ENCODE measurements at places on chromosomes 7 and 10.

DNA sequence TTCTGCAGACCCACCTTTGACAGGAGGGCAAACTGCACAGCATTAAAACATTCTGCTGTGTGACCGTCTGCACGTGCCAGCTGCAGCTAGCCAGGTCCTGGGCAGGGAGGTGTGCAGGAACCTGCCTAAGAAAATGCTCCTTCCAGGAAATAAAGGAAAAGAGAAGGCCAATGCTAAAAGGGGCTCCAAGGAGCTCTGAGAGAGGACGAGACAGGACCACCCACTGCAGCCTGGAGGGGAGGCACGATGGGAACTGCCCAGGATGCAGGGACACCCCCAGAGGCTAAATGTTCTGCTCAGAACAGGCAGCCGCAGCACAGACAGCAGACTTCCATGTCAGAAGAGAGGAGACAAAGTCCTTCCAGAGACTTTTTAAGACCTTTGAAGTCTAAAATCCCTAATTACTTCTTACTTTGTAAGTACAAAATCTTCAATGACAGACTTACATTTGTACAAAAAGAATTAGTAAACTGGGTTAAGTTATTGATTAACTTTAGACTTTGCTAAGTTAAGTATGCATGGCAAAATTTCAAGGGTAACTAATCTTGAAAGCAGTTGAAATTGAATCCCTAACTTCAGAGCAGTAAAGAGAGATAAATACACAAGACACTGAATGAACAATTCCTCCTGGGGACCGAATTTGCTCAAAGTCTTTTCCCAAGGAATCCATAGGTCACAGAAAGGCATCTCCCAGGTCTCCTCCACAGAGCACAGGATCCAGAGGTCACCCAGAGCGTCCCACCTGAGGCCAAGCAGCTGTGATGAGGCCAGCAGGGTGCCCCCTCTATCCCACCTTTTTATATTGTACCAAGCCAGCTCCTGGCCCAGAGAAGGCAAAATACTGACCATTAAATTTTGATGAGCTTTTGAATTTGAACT lies 21.5 kb downstream of the HSPA12A start:
- DNase-seq, result no peak

- no peak for DNase-seq
Observed at GRCh38 chr10:25280076-25280475, 105.3 kb downstream of the GPR158 start.

- no peak for DNase-seq
Observed at GRCh38 chr7:136359333-136359903, 382.3 kb upstream of the MTPN start.

DNA sequence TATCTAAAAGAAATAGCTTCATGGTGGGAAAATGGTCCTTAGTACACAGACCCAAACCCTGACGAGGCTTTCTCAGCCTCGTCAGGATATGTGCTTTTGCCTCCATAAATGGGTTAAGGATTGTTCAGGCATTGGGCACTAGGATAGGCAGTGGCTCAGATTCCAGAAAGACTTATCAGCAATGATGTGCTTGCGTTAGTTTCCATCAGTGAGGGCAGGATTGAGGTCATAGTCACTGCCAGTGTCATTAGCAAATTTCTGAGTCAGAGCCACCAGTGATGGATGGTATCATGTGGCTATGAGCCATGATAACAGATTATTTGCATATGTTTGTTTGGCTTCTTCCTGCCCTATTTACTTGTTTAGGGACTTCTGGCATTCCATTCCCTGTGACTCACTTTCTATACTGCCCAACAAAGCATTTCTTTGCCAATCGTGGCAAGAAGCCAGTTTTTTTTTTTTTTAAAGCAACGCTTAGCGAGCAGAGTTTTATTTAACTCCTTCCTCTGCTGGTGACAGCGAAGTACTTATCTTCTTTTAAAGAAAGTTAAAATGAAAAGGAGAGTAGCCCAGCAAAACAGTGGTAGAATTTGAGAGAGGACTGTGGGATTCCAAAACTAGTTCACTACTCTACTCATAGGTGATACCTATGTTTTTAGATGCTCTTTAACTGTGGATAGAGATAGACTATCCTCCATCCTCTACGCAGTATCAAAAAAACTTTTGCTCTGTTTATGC lies 44.4 kb downstream of the MYPN start:
- peak; percentile 99 for DNase-seq

DNA sequence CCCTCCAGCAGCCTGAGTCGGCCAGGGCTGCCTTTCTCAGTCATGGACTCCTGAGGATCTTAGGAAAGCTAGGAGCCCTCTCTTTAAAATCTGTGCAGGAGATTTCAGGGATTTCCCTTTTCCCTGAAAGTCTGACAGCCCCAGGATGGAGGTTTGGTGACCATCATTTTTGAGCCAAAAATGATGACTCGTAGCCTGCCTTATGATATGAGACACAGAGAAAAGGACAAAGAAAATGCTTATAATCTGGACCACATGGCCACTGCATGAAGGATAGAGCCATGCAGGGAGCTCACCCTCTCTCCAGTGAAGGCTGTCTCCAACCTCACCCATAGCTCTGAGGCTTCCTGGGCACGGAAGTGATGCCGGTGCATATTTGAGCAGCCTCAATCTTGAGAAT lies 106.6 kb upstream of the CHST15 start:
- peak; percentile 7 for DNase-seq

DNA sequence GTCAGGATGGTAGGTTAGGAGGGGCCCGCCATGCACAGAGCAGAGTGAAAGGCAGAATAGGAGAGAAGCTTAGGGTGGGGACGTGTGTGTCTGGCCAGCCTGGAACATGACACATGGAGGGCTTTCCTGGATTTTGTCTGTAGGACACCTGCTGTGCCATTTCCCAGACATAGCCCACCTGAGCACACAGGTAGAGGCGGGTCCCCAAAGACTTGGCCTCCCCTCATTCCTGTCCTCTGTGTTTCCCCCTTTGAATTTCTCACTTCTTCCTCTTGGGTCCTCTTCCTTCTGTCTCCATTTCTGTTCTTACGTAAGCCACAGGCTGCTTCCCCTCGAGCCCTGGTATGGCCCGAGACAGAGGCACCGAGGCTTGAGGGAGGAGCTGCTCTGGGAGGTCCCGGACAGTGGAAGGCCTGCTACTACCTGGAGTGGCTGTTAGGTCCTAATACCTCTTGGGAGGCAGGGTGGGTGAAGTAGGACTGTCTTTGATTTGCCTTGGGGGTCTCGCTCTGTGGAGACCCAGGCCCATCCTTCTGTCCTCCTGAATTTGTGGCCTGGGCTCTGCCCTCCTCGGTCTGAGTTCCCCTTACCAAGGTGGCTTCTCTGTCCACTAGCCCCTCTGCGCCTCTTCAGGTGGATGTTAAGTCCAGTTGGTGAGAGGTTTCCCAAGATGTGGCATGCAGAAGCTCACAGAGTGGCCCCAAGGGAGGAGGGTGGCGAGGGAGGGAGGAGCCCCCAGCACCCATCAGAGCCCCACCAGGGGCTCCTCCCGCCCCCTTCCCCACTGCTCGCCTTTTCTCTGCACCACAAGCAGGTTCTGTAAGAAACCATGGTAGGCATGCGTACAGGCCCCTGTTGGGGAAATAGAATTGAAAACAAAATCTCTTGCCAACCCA lies 5.5 kb downstream of the ZNF775 start:
- DNase-seq, result no peak

GRCh38 chr7:22992874-22993840 lies 20.8 kb downstream of the HYCC1 start:
- DNase-seq, result no peak

DNA sequence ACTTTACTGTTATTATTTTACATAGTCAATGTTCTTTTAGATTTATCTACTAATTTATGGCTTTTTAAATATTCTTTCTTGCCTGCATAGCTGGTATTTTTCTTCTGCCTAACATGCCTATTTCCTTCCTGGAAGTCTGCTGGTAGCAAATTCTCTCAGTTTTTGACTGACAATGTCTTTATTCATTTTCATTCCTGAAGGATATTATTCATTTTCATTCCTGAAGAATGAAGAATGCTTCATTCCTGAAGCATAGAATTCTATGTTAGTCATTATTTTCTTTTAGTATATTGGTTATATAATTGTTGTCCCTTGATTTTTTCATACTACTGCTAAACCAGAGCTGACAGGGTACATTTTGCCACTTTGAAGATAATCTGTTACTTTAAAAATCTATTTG lies 41.8 kb downstream of the TMEM168 start:
- DNase-seq, result peak; percentile 59

DNA sequence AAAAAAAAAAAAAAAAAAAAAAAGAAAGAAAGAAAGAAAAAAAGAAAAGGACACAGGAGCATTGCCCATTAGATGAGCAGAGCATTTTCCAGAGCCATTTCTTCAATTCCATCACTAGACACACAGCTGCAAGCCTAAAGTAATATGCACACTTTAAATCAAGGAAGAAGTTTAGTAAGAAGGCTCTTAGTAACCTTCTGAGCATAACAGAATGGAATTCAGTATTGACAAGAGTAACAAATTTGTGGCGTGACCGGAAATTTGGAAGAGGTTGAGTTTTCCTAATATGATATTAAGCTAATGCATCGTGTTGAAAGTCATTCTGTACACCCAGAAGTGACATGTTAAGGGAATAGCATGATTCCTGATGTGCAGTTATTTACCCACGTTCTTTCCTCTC lies 35.3 kb downstream of the SMURF1 start:
- DNase-seq, result no peak

DNA sequence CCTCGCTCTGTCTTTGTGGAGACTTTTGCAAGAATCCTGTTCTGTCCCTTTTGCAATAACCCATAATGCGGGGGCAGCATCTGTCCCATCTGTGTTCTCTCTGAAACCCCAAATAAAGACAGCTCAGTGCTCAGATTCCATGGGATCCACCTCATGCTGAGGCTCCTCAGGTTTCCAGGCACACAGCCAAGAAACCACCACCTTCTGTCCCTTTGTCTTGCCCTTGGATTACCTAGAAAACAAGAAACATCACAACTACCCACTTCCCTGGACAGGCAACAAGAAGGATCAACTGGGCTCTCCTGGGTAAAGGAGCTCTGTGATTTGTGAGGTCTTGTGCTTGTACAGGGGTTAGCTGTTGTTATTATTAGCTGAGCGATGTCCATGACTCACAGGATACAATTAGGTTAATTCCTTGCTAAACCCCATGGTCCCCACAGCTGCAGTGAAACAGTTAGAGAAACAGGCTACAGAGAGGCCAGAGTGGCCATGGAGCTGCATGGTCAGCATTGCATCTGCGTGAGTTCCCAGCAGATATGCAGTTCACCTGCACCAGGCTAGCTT lies 50.2 kb downstream of the CXCL12 start:
- DNase-seq, result no peak

GRCh38 chr10:26566525-26567350 lies 128.6 kb downstream of the APBB1IP start:
- DNase-seq, result no peak

DNA sequence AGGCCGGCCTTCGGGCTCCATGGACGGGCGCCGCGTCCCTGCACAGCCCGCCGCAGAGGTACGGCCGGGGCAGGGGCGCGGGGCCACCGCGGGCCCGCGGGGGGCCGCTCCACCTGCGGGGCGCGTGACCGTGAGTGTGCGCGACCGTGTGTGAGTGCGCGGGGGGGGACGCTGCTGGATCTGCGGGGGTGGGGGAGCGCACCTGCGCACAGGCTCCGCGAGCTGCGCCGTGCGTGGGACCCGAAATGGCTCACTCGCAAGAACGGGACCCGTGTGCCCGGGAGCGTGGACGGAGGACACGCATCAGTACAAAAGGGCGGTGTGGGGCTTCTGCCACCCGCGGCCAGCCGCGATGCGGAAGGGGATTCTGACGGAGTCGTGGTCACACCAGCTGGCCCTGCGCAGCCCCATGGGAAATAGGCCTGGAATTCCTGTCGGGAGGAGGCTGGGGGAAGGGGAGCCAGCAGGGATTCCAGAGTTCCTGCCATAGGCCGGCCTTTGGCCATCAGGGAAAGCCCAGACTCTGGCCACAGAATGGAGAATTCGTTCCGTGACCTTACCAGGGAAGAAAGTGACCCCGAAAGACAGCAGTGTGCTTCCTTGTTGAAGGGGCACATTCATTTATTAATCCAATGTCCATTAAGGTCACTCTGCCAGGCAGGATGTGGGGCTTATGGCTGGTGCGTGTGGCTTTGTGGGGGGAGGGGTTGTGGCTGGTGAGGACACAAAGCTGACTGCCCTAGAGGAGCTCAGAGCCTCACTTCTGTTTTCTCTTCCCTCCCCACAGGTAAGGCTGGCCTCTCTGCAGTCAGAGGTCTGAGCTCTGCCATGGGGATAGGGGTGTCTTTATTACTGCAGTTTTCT lies 494 bp downstream of the REPIN1 start:
- peak; percentile 61 for DNase-seq

DNA sequence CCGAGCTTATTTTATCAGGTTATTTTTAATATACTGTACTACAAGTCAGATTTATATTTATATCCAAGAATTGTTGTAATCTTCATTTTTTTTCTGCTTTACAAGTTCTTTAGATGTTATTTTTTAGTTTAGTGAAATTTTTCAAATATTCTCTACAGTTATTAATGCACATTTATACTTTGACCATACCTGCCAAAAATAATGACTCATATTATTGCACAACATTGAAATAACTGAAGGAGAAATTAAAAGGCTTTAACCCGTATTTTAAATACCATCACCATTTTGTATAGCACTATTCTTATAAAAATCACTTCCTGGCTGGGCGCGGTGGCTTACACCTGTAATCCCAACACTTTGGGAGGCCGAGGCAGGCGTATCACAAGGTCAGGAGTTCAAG lies 278.5 kb downstream of the BICC1 start:
- no peak for DNase-seq

DNA sequence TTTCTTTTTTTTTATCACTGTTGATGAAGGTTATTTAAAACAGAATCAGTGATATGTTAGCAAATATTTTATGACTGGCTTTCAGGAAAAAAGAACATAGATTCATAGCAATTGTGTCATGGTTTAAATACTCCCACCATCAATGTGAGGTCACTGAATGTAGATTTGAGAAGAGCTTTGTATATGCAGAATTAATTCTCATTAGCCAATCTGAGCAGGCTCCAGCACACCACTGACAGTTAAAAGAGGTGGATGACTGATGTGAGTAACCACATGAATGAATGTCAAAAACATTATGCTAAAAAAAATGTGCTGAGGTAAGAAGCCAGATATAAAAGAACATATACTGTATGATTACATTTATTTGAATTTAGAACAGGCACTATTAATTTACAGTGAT lies 174.8 kb upstream of the KAT6B start:
- DNase-seq, result no peak

DNA sequence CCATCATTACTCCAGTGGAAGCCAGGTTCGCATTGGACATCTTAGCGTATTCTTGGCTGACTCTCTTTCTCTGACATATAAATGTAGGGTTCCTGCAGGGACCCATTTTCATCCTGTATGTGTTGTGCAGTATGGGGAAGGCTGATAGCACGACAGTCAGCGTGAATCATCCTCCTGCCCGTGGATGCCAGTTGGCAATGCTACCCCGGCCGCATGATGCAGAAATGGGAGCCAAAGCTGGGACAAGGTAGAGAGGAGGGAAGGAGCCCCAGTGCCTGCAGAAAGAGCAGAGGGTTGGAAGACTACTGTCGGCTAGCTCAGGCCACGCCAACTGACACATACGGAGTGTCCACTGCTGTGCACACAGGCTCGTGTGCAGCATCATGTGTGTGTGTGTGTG lies 251.6 kb downstream of the SKAP2 start:
- no peak for DNase-seq

All from foreskin melanocyte (primary cell).